Brain microvascular endothelial cell (primary cell): ENCODE measurements at places on chromosomes 7 and 10.

- no peak for DNase-seq
These were observed 71.5 kb downstream of the PARP12 start for GRCh38 chr7:139991269-139991666.

DNA sequence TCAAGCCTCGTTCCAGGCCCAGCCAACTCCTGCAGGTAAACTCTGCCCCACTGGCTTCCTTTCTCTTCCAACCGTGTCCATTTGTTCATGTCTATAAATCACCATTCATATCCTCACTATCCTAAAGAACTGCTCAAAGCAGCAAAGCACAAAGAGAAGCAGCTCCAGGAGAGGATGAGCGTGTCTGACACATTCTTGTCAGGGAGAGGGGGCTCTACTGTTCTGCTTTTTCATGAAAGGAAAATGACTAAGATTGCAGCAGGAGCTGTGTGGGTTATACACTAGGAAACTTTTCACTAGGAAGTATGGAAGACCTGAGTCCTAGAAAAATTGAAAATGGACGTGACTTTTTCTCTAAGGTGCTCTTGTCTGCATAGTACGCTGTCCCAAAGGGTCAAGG, 16.7 kb downstream of the AGFG2 start:
- no peak for DNase-seq

- no peak for DNase-seq
These were observed 71.2 kb downstream of the SHH start for GRCh38 chr7:155741082-155741481.

DNA sequence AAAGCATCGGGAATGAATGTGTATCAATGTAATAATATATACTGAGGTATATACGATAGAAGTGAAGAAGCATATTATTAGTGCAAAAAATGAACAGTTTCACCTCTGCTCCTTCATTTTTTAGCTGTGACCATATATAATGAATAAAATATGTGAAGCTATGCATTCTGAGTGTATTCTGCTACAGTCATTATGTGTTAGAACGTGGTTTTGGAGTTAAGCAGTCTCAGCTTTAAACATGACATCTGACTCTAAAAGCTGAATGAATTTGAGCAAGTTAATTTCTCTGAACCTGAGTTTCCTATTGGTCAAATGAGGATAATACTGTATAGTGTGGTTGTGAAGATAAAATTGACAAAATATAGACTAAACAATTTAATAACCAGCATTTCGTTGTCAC, 358.1 kb downstream of the SUGCT start:
- DNase-seq, result no peak

- peak; percentile 44 for DNase-seq
These were observed 2.5 kb downstream of the LRCH4 start for GRCh38 chr7:100583132-100584053.

DNA sequence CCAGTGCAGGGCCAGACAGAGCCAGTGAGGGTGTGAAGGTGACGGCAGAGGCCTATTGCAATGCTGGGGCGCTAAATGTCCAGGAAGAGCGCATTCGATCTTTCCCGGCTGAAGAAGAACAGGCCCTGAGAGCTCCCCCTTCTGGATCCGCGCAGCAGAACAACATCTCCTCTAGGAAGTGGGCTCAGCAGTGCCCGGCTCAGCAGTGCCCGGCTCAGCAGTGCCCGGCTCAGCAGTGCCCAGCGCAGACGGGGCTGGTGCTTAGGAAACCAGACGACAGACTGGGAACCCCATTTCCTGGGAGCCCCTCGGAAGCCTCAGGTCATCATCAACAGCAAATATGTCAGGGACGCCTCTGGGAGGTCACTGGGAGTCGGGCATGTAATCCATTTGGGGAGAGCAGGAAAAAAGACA, 4.7 kb upstream of the NOS3 start:
- peak; percentile 37 for DNase-seq

DNA sequence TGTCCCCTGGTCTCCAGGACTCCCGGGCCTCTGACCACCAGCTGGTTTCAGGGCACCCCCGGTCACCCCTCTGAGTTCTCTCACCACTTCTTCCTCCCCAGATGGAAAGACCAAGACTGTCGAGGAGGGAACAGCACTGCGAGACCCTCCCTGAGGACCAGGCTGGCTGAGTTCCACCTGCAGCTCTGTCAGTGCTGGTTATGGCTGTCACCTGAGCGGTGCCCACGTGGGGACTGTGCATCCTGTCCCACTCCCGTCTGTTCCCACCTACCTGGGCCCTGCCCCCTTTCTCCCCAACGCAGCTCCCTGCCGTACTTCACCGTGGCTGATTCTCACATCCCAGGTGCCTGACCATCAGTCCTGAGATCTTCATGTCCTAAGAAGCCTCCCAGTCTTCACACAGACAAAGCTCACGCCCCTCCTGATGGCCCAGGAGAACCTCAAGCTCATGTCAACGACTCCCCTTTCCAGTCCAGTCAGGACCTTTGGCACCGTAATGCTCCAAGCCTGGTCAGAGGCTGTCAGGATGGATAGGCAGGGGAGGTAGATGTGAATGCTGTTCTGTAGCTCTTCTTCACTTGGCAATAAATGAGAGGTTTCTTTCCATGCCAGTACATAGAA, 159.7 kb downstream of the USP6NL start:
- DNase-seq, result no peak

- DNase-seq, result no peak
These were observed 171.9 kb downstream of the USP6NL start for GRCh38 chr10:11439523-11440053.

DNA sequence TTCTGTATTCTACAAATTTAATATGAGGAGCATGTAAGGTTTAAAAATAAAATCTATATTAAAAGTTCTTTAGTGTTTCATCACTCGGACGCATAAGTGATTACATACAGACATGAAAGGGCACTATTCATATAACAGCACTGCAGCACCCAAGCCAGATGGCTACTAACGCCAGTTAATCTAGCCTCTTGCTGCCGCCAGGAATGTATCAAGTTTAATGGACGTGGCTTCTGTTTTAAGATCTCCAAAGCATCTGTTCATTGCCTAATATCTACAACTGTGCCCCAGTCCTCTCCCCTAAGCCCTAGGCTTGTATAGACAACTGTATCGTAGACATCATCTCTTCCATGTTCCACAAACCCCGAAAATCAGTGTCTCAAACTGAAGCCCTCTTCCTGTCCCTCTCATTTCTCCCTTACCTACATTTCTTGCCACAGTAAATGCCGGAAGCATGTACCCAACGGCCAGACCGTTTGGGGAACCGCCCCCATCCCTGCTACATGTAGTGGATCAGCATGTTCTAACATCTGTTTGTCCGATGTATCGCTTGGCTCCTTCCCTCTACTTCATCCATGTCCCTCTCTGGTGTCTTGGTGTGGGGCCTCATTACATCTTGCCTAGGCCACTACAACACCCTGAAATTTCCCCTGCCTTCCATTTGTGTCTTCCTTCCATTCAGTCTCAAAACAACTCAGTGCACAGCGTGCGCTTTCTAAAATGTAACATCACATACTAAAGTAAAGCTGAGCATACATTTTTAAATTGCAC, 147.5 kb upstream of the RSU1 start:
- no peak for DNase-seq

DNA sequence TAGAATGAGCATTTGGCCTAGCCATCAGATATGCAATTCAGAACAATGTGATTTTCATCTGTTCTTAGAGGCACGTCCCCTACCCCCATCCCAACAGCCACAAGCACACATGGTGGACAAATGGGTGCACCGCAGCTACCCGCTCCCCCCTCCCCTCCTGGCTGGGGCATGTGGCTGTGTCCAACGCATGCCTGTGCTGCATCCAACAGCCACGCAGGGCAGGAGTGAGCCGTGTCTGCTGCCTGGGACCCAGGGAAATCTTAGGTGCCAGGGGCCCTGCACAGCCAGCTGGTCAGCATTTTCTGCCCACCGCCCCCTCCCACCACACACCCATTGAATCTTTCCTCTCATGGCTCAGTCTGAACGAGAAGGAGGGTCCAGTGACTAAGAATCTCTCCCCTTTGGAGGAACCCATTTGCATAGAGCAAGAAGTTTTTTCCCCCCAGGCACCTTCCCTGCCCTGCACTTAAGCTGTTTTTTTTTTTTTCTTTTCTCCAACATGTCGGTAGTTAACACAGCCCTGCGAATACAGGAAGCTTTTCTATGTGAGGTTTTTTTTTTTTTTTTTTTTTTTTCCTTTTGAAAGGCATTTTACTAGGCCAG, 138.9 kb downstream of the WDR11 start:
- no peak for DNase-seq

GRCh38 chr7:112866424-112866823, 76.2 kb upstream of the TMEM168 start:
- DNase-seq, result no peak

DNA sequence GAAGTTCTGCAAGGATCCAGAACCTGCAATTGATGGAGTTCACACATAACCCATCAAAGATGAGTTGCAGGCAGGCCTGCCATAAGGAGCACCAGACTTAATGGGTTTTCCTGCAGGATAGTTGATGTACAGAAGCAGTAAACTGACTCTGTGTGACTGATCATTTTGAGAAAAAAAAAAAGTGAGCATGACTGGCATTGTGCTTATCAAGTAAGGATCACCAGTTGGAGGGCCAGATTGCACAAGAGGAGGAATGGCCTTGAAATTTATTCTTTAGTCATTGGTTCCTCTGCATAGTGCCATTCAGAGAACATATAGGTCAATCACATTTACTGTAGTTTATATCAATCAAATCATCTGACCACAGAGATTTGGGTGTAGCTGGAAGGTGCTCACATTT, 3.8 kb downstream of the CYP3A43 start:
- no peak for DNase-seq

DNA sequence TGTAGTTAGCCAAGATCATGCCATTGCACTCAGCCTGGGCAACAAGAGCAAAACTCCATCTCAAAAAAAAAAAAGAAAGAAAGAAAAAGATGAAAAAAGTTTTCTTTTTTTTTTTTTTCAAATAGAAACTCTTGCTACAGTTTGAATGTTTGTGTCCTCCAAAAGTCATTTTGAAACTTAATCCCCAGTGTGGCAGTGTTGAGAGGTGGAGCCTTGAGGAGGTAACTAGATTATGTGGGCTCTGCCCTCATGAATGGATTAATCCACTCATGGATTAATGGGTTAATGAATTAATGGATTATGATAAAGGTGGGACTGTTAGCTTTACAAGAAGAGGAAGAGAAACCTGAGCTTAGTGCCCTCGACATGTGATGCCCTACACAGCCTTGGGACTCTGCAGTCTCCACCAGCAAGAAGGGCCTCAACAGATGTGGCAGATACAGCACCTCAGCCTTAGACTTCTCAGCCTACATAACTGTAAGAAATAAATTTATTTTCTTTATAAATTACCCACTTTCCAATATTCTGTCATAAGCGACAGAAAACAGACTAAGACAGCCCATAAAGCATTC, 25.1 kb downstream of the CPEB3 start:
- no peak for DNase-seq

DNA sequence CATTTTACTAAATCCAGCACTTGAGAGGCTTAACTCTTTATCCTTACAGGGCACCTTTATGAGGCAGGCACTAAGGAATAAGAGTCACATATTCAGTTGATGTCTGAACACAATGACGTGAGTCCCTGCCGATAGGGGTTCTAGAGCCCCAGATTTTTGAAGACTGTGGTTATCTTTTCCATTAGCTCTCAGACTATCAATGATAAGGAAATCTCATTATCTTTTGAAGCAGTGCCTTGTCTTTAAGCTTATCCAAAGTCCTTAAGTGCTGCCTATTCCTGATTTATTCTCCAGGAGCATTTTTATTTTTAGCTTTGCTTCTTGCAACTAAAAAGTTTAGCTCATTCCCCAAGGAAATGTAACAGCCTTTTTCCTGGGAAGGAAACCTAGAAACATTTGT, 444.1 kb upstream of the LRRN3 start:
- no peak for DNase-seq

DNA sequence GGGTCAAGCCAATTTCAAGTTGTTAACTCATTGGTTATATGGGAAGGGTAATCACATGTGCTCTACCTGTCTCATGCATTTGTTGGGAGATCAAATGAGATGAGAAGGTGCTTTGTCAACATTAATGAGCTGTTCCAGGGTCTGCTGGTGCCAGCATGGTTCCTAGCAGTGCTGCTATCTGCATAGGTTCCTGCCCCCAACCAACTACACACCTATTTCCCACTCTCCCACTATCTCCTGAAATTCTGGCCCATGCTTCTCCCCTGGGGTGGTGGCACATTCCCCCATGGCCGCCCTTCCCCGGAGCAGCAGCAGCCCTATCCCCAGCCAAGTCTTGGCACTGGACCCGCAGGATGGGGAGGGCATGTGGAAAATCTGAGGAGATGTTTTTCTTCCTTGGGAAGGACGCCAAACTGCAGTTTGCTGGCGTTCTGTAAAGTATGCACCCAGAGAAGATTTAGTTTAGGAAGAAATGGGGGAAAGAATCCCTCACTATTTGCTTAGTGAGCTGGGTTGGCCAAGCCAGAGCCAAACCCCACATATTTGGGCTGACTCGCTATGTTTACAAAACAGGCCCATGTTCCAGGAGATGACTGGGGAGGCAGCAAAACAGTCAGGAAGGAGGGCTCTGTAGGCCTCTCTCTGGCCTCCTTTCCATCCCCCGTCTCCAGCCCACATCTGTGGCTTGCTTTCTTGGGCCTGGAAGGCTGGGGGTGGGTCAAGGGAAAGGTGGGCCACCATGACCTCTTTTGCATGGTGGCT, 42.5 kb downstream of the PPP1R3C start:
- DNase-seq, result peak; percentile 51

- DNase-seq, result no peak
These were observed 31.3 kb upstream of the DAGLB start for GRCh38 chr7:6479067-6479466.

DNA sequence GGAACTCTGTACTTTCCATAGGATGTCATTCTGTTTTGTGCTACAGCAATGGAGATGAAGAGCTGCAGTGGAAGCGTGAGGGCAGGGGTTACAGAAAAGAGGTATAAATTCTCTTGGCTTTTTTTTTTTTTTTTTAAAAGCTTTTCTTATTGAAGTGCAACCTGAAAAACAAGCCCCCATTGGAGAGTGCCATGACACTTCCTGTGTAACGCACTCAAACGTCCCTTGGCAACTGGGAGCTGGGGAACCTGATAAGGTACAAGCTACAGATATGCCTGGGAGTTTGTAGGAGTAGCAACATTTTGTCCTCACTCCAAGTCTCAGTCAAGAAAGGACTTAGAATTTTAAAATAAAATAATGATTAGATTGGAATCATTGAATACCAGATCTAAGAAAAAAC, 512.1 kb downstream of the RPS24 start:
- no peak for DNase-seq

DNA sequence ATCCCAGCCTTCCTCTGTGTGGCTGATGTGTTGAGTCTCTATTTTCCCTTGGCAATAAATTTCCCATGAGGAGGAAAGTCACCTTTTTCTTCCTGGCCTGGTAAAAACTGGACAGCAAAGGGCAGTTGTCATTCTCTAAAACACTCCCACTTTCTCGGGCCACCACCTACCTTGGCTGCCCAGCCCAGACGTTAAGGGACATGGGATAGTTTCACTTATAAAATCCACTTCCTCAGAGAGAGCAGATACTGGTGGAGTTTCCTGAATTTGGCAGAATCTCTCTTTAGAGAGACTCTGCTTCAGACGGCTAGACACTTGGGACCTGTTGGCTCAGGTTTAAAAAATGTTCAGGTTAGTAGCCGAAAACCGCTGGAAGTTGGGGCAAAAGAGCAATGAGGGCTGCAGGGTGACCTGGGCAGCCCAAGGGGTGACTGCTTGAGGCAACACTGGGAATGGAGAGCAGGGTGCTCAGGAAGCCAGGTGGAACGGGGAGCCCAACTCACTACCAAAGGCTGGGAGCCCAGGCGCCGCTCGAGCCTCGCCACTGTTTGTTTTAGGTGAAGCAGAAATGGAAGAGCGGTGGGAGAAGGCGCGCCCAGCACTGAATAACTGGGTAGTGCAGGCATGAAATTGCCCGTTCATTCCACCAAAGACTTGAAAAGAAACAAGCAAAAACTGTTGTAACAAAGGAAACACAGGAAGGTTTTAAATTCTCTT, 186.1 kb downstream of the TRIL start:
- DNase-seq, result no peak
